ENCODE measurements at places on chromosomes 11 and 22.

DNA sequence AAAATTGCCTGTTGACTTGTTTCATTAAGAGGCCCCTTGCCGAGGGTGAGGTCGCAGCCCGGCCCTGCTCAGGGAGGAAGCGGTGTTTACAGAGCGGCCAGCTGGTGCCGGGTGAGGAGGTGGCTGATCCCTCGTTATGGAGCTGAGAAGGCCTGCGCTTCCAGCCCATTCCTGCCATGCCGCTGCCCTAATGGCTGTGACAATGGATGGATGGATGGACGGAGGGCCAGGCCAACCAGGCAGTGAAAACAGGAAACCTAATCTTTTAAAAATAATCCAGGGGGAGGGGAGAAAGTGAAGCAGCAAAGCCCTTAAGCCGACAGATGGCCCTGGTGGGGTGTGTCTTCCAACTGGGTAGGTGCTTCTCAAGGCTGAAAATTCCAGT is 38.5 kb downstream of the BCR start:
- no peak for DNase-seq

GRCh38 chr11:90426442-90426841 is 203.6 kb upstream of the CHORDC1 start:
- DNase-seq: no peak

- no peak for DNase-seq
These were observed 116.8 kb upstream of the NNMT start for GRCh38 chr11:114179234-114179941.

GRCh38 chr11:93747122-93747521 is 5.7 kb downstream of the C11orf54 start:
- DNase-seq: no peak

DNA sequence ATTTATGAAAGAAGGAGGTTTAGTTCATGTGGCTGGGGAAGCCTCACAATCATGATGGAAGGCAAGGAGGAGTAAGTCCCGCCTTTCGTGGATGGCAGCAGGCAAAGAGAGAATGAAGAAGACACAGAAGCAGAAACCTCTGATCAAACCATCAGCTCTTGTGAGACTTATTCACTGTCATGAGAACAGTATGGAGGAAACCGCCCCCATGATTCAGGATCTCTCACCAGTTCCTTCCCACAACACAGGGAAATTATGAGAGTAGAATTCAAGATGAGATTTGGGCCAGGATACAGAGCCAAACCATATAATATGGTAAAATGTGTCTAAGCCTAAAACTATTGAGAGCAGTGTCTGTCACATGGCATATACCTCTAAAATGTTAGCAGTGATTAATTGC is 503.8 kb upstream of the CCDC179 start:
- DNase-seq: no peak

GRCh38 chr11:72576661-72577060 is 97.6 kb downstream of the PDE2A start:
- DNase-seq: no peak

- DNase-seq: no peak
These were observed 35.0 kb upstream of the OR6M1 start for GRCh38 chr11:123841174-123841573.

- no peak for DNase-seq
These were observed 627 bp upstream of the APOA5 start for GRCh38 chr11:116792144-116792868.

DNA sequence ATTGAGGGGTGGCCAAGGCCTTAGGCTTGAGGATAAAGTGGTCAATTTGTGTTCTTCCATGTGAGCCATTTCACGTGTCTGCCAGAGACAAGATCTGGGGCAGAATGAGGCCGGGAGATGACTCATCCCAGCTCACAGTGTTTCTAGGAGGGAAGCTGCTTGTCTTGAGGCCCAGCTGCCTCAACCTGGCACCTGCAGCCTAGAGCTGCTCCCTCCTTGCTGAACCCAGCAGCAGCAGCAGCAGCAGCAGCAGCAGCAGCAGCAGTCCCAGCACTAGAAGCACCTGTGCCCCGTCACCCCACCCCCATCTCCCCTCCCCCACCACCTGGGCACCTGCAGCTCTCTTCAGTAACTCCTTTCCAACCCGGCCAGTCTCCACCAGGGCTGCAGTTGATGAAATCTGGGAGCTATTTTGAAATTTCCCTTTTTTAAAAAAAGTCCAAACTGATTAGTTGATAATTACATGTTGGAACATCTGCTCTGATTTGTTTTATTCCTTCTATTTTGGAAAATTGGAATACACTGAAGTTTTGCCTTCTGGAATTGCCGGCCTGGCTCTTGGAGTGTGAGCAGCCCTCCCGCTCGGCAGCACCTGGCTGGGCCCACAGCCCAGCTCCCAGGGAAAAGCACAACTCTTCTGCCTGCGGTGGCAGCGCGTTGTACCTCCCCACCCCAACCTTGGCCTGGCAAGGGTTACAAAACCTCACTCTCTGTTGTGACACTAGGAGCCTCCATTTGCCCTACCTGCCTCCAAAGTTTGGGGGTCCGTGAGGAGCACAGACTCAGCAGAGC is 143.5 kb downstream of the NXPE2 start:
- no peak for DNase-seq

- DNase-seq: no peak
These were observed 26.8 kb upstream of the PHLDA2 start for GRCh38 chr11:2955906-2956476.

- no peak for DNase-seq
These were observed 154.0 kb downstream of the MN1 start for GRCh38 chr22:27647540-27647939.

DNA sequence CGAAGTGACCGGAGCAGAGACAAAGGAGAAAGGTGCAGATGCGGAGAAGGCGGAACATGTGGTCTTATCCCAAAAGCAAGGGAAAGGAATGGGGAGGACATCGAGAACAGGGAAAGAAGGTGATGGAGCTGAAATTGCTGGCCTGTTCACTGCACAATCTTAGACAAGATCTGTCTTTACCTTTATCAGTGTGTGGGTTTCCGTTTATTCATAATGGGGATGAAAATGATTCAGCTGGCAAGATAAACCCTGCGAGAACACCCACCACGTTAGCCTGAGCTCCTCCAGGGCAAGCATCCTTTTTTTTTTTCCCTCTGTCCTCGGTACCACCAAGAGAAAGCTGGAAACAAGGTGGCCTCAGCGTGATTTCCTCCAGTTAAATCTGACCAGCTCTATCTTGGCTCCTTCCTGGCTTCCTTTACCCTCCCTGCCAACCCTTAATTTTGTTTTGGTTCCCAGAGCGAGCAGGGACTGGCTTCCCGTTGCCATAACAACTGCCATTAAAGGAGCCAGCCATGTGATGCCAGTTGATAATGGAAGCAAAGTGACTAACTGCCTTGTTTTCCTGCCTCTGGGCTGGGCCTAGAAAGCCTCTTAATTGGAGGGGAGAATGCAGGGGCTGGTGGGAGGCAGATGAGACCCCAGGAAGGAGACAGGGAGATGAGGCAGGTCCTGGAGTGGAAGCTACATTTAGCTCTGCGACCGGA is 4.2 kb downstream of the SGSM1 start:
- no peak for DNase-seq

GRCh38 chr22:49785841-49786471 is 41.7 kb downstream of the BRD1 start:
- DNase-seq: no peak

- no peak for DNase-seq
These were observed 93.8 kb downstream of the MIAT start for GRCh38 chr22:26751217-26751616.

- DNase-seq: no peak
These were observed 444 bp downstream of the CWF19L2 start for GRCh38 chr11:107457205-107457557.

GRCh38 chr11:109795234-109795633 is 298.0 kb upstream of the ZC3H12C start:
- no peak for DNase-seq

DNA sequence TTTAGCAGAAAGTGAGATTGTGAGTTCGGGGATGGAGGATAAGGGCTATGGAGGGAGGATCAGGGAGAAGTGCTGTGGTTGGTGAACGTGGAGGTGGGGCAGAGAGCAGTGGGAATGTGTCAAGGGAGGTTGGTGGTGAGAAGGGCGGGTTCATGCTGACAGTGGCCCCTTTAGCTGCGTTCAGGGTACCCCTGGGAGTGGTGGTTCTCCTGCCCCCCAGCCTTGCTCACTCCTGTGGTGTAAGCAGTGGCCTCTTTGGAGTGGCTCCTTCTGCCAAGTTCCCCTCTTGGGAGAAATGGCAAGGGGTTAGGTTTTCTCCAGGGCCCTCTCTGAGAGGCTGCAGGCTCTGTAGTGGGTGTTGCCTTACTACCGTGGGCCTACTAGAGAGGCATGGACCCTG is 16.1 kb upstream of the NECTIN1 start:
- no peak for DNase-seq

DNA sequence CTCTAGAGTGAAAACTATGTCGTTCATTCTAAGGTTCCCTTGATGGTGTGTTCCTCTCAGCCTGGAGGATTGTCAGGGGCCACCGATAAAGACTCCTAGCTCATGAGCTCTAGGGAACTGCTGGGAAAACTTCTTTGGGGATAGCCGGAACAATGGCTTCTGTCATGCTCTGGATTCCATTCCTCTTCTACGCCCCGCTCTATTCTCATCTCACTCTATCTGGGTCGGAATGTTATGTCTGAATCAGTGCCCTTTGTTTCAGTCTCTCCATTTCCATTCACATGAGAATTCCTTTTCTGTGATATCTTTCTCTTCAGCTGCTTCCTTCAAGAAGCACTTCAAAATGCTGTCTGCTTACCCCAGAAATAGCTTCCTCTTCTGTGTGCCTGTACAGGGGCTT is 16.9 kb upstream of the SLCO2B1 start:
- no peak for DNase-seq
